ENCODE measurements at places on chromosomes 12 and 14.

- no peak for DNase-seq
These were observed 577.7 kb downstream of the SLC16A7 start for GRCh38 chr12:60173224-60174170.

GRCh38 chr14:92224358-92224954 lies 98.5 kb upstream of the SLC24A4 start:
- DNase-seq = no peak

DNA sequence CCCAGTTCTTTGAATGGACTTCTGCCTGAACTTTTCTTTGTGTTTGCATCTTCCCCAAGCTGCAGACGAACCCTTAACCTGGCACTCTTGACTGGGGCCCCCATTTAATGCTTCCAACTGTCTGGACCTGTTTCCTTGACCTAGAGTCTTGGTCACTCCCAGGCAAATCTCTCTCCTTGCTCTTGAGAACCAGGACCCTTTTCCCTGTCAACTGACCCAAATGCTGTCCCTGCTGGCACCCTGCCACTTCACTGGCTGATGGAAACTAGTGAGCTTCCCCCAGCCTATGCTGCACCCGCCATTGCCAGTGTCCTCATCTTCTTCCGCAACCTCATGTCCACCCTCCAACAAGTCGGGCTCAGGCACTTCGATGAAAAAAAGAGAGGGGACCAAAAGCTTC lies 79.5 kb downstream of the PRIMA1 start:
- DNase-seq = no peak

DNA sequence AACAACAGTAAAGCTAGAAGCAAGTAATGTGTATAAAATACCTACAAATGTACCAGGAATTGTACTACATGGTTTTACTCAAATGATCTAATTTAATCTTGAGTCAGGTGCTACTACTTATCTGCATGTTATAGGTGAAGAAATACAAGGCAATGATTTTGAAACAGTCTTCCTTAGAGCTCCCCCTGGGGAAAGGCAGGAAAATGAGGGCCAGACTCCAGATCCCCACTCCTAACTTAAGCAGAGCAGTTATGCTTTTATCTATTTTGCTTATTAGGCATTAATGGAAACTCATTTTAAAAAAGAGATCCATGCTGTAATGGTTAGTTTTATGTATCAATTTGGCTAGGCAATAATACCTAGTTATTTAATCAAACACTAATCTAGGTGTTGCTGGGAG lies 109.3 kb upstream of the CPSF6 start:
- DNase-seq = no peak

All from stimulated activated CD8-positive, alpha-beta memory T cell treated with anti-CD3 and anti-CD28 coated beads, Interleukin-4, amount 100 ng/mL, for 4 hours (primary cell).